Fibroblast of villous mesenchyme (primary cell): ENCODE measurements at places on chromosomes 3 and 15. TPM values are rescaled to one million over a fixed set of nuclear protein-coding genes. Genes with fewer than 3 reads are reported as not detected.

Gene KNG1
- not detected in 2 replicates for total RNA-seq

Gene MST1R
- under 0.01 and 0.32 TPM in 2 replicates for total RNA-seq

Gene TTLL13
- under 0.01 and 0.32 TPM in 2 replicates for total RNA-seq

Gene TLR9
- not detected in 2 replicates for total RNA-seq

Gene PGBD4
- 1.9 and 2.6 TPM in 2 replicates for total RNA-seq

Gene LOXL1
- total RNA-seq: 73.8 and 99.9 TPM in 2 replicates

Gene TIMP4
- 1.3 TPM in 2 replicates for total RNA-seq

Gene NFKBIZ
- 108 and 126 TPM in 2 replicates for total RNA-seq

Gene CPNE4
- not detected in 2 replicates for total RNA-seq

Gene DISP2
- total RNA-seq: under 0.01 TPM in 2 replicates

Gene CCR2
- total RNA-seq: not detected in 2 replicates

Gene PLCL2
- 3.9 and 5.6 TPM in 2 replicates for total RNA-seq

Gene RTP4
- total RNA-seq: 2.6 and 3.9 TPM in 2 replicates

Gene GRK7
- total RNA-seq: under 0.01 TPM in 1 of 2 replicates, not detected in the other

Gene SLC12A1
- total RNA-seq: not detected in 2 replicates

Gene CHRFAM7A
- under 0.01 and 0.86 TPM in 2 replicates for total RNA-seq

Gene ADAMTS17
- total RNA-seq: under 0.01 and 0.32 TPM in 2 replicates

Gene ARPIN
- 10.8 and 16.1 TPM in 2 replicates for total RNA-seq

Gene PATL2
- 0.86 and 0.97 TPM in 2 replicates for total RNA-seq

Gene PRICKLE2
- total RNA-seq: 36.3 and 42.2 TPM in 2 replicates

Gene GABRG3
- not detected in 2 replicates for total RNA-seq

Gene NPAP1
- not detected in 2 replicates for total RNA-seq
